ENCODE measurements at places on chromosomes 16 and 17.

GRCh38 chr16:74872302-74872701 is 97.7 kb upstream of the FA2H start:
- no peak for DNase-seq

DNA sequence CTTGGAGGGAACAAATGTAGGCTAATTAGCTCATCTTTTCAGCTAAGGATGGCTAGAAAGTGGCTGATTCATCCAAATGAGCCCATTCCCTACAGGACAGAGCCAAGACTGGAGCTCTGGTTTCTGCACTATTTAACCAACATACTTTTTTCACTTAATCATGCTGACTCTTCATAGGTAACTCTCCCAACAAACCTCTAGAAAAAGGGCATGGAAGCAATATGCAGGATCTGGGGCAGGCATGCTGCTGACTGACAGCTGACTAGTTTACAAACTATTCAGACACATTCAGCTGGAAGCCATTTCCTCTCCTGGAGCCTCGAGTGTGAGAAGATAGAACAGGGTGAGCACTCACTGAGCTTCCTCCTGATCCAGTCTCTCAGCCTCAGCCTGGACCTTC is 6.2 kb downstream of the BECN1 start:
- no peak for DNase-seq

- no peak for DNase-seq
These were observed 63.5 kb downstream of the CRISPLD2 start for GRCh38 chr16:84883301-84883700.

- no peak for DNase-seq
These were observed 4.1 kb downstream of the PRPSAP2 start for GRCh38 chr17:18862011-18862410.

DNA sequence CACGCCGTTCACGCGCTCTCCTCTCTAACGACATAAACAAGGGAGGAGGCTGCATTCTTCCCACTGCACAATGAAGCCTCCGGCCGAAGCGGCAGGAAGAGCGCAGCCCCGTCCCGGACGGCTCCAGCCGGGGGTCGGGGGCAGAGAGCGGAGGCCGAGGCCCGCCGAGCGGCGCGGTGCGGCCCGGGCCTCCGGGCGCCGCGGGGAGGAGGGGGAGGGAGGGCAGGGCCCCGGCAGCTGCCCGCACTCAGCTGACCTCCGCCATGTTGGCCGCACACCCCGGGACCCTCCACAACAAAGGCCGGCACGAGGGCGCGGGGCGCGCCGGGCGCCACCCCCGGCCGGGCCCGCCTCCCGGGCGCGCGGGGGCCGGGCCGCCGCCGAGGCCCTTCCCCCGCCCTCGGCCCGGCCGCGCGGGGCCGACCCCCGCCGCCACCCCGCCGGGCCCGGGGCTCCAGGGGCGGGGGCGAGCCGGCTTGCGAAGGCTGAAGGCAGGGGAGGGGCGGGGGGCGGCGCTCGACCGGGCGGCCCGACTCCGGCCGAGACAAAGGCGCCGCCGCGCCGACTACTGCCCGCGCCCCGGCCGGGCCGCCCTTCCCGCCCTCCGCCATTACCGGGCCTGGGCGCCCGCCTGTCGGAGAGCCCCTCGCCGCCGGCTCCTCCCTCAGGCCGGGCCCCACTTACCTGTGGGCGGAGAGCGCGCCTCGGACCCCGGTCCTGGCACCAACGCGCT is 527 bp downstream of the SIAH1 start:
- DNase-seq = peak; percentile 75

GRCh38 chr16:89484041-89484501 is 6.3 kb downstream of the ANKRD11 start:
- DNase-seq = no peak

- DNase-seq = no peak
These were observed 228.7 kb downstream of the MSI2 start for GRCh38 chr17:57484826-57485565.

- DNase-seq = no peak
These were observed 13.6 kb upstream of the FAM20A start for GRCh38 chr17:68614718-68615117.

GRCh38 chr16:83200005-83200779 is 573.4 kb downstream of the CDH13 start:
- peak; percentile 67 for DNase-seq

DNA sequence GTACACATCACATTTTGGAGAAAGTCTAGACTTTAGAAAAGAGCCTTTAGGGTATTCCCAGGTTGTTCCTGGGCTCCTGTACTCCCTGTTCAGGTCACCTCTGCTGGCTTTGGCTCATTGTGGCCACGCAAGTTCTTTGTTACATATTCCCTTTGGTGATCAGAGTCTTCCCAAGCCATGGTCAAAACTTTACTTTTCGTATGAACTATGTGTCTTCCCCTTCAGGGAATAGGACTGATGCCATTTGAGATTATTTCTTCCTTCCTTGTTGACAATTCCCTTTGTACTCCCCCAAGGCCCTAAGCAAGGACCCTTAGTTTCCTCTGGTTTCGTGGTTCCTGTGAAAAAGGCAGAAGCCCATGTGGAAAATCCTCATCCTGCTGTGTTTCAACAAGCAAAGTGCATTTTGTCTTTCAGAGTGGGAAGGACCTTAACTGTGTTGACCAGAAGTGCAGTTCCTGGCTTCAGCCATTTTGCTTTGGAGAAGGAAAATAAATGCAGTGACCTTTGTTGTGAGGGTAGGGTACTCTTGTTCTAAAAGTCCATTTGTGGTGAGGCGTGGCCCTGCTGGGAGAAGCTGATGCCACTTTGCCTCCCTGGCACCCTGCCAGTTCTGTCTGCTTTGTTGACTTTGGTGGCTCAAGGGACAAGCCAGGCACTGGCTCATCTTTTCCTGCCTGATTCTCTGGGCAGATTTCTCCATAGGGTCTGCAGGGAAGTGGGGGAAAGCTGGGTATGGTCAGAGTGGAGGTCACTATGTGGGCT is 55.1 kb downstream of the ZNRF1 start:
- DNase-seq = peak; percentile 66

- DNase-seq = no peak
These were observed 39.9 kb downstream of the CDH1 start for GRCh38 chr16:68776821-68777485.

GRCh38 chr16:77780378-77780837 is 8.0 kb upstream of the VAT1L start:
- DNase-seq = no peak

GRCh38 chr17:39238311-39238972 is 12.7 kb upstream of the STAC2 start:
- DNase-seq = no peak

DNA sequence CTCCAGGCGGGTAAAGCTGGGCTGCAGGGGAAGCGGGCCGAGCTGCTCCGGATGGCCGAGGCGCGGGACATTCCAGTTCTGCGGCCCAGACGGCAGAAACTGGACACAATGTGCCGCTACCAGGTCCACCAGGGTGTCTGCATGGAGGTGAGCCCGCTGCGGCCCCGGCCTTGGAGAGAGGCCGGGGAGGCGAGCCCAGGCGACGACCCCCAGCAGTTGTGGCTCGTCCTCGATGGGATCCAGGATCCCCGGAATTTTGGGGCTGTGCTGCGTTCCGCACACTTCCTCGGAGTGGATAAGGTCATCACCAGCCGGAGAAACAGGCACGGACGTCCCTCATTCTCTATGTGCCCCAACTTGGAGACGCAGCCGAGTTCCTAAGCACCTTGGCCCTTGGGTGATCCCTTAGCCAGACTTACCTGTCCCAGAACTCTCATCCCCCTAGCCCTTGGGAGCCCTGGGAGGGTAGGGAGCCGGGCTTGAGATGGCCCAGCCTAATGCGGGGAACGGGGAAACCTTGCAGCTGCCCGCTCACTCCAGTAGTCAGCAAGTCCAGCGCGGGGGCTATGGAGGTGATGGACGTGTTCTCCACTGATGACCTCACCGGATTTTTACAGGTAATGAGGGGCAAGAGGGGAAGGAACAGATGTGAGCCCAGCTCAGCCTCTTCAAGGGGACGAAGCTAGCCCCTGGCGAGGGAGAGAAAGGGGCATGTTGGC is 806 bp downstream of the MRM1 start:
- DNase-seq = no peak
